ENCODE measurements at places on chromosomes 2 and 18.
A peak's percentile ranks its signal among the peaks of the same experiment; 100 is the strongest.

- no peak for DNase-seq
These were observed 149.7 kb upstream of the KLHL29 start for GRCh38 chr2:23235292-23235691.

DNA sequence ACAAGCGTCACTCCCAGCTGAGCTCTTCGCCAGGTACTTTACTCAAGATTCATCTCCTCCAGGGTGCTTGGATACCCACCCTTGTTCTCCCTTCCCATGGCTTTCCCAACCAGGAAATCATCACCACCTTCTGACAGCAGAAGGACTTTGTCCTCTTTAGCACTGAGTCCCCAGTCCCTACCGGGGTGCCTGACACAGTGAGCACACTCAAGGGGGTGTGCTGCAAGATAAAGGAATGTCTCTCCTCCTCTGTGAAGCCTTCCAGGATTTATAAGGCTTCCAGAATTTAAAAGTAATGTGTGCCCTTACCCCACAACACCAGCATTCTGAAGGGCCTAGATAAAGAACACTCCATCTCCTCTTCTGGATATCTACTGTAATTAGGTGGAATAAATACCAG, 39.6 kb downstream of the ACVR1 start:
- no peak for DNase-seq

DNA sequence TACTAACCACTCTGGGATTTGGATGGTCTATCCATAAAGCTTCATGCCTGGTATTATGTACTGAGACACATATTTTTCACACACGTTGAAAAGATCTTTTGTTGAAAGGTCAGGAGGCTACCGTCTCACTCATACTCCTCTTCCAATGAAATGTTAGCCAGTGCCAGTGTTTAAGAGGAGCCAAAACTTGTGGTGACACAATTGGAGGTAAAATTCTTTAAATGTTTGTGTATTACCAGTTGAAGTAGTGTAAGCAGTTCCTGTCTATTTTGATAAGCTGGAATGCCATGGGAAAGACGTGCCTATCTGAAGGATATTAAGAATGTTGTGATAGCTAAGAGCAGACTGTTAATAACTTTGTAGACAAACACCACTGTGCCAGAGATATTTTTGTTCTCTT, 32.1 kb downstream of the MARCHF7 start:
- DNase-seq, result no peak

DNA sequence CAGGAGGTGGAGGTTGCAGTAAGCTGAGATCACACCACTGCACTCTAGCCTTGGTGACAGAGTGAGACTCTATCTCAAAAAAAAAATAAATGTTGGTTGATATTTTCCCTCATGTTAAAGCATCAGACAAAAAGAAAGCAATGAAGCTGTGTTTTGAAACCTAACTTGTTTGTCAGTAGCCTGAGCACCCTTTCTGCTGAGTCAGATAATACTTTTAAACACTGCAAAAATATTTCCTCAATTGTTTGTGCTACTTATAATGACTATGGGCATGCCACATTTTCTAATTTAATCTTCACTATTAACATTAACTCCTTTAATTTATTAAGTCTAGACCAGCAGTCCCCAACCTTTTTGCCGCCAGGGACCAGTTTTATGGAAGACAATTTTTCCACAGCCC, 236.3 kb upstream of the AGAP1 start:
- no peak for DNase-seq

DNA sequence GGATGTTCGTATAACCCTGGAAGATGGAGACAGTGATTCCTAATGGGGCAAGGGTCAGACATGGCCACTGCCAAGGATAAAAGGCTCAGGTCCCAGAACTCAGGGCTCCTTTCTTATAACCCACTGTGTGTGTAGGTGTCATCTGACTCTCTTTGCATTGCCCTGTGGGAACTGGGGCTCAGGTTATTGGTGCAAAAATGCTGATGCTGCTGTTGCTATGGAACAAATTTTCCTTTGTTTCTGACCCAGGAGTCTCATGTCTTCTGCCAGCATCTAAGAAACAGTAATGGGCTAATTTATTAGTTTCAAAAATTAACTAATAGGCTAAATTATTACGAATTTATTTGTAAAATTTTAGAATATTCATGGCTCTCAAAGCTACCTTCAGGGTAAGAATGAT, 24.3 kb upstream of the LDLRAD4 start:
- no peak for DNase-seq

- DNase-seq, result no peak
These were observed 368.9 kb upstream of the HS6ST1 start for GRCh38 chr2:128687565-128687964.

- DNase-seq, result no peak
These were observed 81.9 kb downstream of the EHBP1 start for GRCh38 chr2:62787386-62787785.

- DNase-seq, result no peak
These were observed 26.0 kb upstream of the NMI start for GRCh38 chr2:151315381-151315903.

DNA sequence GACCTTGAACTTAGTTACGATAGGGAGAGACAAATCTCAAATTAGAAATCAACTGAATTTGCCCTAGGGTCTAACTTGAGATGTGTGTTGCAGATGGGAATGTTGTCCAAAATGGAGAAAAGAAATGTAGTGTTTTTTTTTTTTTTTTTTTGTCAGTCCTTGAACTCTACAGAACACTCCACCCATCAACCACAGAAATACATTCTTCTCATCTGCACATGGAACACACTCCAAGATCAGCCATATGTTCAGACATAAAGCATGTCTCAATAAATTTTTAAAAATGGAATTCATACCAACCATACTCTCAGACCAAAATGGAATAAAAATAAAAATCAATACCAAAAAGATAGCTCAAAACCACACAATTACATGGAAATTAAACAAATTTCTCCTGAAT, 526.5 kb downstream of the FBXO15 start:
- DNase-seq, result no peak

GRCh38 chr2:219459460-219460311, 25.0 kb downstream of the SPEG start:
- DNase-seq, result peak; percentile 33

GRCh38 chr2:58447586-58447985, 206.5 kb upstream of the FANCL start:
- no peak for DNase-seq

DNA sequence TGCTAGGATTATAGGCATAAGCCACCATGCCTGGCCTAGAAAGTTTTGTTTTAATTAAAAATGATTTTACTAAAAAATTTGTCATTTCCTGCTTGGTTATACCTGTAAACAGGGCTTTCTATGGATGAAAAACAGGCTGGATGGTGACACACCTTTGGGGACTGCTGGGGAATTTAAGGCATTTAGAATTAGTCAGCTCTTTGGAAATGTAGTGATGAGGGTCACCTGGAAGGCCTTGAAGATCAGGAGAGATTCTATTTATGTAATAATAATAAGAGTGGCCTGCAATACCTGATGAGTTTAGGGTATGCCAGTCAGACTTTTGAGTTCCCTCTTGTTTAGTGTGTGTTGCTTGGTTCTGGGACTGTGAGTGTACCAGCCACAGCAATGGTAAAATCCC, 51.1 kb downstream of the RALBP1 start:
- no peak for DNase-seq

Measured in NCI-H1092 (cell line).